NCI-H2081 (cell line): ENCODE measurements at places on chromosomes 12 and 14.

- DNase-seq, result no peak
Observed at GRCh38 chr12:20101046-20101445, 267.3 kb upstream of the PDE3A start.

GRCh38 chr14:79597566-79597965, 613.7 kb downstream of the DIO2 start:
- DNase-seq, result no peak

DNA sequence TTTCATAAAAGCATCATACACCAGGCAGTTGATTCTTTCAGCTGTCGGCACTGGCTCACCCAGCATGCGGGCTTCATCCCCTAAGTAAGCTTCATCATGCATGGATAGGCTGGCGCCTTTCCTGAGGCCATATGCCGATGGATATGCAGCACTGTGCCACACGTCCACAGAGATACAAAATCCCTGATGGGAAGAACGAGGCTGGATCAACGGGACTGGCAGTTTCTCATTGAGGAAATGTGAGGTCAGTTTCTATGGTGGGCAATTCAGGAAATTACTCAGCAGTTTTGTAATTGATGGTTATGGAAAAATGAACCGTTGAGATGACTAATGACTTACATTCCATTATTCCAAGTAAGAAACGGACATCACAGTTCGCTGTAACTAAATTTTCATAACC, 453.8 kb downstream of the TMEM121 start:
- no peak for DNase-seq

GRCh38 chr12:124620606-124621295, 53.3 kb upstream of the NCOR2 start:
- DNase-seq, result no peak

- DNase-seq, result no peak
Observed at GRCh38 chr12:51048661-51049251, 629 bp downstream of the LETMD1 start.

- DNase-seq, result no peak
Observed at GRCh38 chr12:12108441-12109058, 37.8 kb downstream of the BCL2L14 start.

DNA sequence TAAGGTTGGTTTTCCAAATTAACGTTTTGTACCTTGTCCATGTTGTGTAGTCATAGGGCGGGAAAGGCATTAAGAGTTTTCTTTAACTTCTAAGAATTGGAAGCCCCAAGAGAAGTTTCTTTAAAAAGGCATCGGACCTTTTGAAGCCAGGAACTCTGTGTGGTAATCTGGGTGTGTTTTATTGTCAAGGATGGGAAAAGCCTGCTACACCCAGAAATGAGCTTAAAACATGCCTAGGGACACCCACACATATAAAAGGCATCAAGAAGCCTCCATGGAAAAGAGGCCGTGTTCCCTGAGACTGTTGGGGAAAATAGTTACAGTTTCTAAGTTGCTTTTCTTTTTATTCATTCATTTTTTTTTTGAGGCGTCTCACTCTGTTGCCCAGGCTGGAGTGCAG, 81.0 kb upstream of the PTHLH start:
- no peak for DNase-seq

- no peak for DNase-seq
Observed at GRCh38 chr12:119804011-119804641, 73.0 kb downstream of the CIT start.

- no peak for DNase-seq
Observed at GRCh38 chr12:5706247-5706646, 238.8 kb downstream of the ANO2 start.

DNA sequence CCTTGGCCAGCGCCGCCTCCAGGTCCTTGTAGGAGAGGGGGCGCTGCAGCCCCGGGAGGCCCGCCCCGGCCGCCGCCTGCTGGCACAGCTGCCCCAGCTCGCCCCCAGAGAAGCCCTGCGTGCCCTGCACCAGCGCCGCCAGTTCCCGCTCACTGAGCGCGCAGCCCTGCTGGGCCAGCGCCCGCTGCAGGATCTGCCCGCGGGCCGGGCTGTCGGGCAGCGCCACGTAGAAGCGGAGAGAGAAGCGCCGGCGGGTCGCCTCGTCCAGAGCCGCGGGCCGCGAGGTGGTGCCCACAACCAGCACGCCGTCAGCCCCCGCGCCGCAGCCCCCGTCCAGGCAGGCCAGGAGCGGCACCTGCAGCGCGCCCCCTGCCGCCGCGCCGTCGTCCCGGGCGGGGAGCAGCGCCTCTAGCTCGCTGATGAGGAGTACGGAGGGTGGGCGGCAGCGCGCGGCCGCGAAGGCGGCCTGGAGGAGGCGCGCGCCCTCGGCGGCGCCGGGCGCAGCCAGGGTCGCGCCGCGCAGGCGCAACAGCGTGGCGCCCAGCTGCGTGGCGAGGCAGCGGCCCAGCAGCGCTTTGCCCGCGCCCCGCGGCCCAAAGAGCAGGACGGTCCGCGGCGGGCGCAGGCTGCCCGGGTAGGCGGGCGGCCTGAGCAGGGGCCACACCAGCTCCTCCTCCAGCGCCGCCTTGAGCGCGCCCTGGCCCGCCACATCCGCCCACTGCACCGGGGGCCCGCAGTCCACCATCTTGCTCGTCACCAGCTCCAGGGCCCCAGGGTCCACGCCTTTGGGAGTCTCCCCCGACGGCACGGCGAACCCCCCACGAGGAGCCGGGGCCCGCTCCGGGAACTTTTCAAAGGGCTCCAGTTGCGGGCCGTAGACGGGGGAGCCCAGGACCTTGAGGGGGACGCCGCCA, 27.7 kb downstream of the FIGNL2 start:
- peak; percentile 78 for DNase-seq

GRCh38 chr14:31205681-31206535, 1.7 kb downstream of the HECTD1 start:
- DNase-seq, result peak; percentile 6

DNA sequence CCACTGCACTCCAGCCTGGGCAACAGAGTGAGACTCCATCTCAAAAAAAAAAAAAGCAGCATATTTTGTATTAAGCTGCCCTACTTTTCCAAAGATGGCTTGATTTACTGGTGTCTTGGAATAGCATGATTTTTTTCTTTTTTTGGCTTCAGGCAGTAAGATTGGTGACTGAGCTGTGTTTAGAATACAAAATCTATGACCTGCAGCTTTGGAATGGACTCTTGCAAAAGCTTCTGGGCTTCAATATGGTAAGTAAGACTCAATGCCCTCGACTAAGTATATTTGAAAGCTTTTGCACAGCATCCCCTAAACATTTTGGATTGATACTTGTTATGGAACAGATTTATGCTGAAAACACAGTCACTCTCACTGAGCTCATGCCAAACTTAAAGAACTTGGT, 87.8 kb downstream of the KNTC1 start:
- DNase-seq, result no peak

DNA sequence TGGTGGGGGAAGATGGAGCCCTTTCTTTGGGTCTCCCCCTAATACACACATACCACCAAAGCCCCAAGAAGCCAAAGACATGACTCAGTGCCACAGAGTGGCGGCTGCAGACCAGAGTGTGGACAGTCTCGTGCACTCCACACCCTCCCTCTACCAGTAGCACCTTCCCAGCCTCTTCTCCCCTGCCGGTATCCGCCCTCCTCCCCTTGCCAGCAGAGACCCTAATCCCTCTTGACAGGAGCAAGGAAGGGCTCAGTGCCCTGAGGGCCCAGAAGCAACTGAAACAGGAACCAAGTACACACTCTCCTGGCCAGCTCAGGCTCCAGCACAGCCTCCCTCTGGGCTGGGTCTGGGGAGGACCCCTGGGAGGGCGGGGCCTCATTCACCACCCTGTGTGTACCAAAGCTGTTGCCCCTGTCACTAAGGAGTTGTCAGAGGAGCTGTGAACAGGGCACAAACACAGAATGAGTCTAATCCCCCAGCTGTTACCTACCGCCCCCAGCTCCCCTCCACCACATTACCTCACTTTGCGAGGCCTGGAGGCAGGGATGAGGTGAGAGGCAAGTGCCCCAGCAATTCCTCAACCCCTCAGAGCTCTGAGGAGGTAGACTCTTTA, 8.2 kb downstream of the SPRYD3 start:
- no peak for DNase-seq

DNA sequence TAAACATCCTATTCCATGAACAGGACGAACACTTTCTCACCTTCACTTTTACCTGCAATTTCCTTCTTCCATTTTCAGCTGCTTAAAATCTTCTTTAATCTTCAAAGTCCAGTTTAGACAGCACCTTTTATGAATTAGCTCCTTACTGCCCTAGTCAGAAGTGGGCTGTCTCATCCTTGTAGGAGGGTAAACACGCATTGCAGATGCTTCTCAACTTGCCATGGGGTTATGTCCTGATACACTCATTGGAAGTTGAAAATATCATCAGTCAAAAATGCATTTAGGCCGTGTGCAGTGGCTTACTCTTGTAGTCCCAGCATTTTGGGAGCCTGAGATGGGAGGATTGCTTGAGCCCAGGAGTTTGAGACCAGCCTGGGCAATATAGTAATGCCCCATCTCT, 35.2 kb downstream of the HMGA2 start:
- no peak for DNase-seq

- DNase-seq, result no peak
Observed at GRCh38 chr12:31019976-31020375, 53.7 kb upstream of the DDX11 start.

- no peak for DNase-seq
Observed at GRCh38 chr12:57535764-57536596, 11.0 kb downstream of the DCTN2 start.

- DNase-seq, result no peak
Observed at GRCh38 chr14:84250893-84251292, 1279.1 kb upstream of the FLRT2 start.

DNA sequence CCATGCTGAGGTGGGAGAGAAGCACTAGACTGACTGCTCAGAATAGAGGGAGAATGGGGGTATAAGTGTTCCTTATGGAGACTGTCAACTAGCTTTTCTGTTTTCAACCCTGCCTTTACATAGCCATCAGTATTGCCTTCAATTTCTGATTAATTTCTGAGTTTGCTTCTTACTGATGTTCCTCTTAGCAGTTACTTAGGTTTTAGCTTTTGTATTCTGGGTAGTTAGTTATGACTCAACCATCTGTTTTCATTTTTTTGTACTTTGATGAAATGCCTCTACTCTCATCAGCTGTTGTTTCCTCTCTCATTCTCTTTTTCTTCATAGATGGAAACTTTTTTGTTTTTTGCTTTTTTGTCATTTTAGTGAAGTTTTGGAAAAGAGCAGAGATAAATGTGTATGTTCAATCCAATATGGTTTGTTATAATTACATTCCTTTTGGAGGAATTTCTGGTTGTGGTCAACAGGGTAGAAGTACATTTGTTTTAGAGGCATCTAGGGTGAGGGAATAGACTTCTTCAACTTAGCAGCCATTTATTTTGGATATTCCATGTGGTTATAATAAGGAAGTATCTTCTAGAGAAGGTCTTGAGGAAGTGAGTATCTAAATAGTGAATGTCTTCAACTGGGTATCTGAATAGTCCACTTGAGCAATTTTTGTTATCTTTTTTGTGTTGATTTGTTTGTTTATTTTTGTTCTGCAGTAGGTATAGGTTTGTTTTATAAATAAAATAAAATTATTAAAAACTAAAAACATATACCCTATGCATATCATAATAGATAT, 29.6 kb downstream of the PMCH start:
- DNase-seq, result no peak

DNA sequence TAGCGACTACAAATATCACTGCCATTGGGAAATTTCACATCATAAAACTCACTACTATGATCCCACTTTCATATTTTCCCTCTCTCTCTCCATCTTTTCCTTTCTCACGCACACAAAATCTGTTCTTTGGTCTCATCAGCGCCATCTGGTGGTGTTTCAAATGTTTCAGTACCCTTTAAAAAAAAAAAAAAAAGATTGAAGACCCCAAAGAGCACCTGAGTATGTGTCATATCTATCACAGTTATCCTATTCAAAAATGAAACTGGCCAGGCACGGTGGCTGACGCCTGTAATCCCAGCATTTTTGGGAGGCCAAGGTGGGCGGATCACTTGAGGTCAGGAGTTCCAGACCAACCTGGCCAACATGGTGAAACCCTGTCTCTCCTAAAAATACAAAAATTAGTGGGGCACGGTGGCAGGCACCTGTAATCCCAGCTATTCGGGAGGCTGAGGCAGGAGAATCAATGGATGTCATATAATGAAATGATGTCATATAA, 72.4 kb downstream of the TTC9 start:
- DNase-seq, result peak; percentile 76

DNA sequence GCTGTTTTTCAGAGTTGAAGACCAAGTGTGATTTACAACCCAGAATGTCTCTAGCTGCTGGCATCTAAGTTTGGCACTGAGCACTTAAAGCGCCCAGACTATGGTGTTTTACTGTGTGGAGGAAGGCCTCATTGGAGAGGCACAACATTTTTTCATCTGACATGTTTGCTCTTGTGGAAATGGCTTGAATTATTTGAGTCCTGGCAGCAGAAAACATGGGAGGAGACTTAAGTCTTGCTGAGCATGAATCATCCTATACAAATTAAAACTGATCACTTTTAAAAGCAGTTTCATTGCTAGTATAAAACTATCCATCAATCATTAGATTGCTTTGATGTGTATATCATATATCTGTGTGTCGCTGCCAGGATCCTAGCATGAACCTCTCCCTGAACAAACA, 85.9 kb upstream of the REP15 start:
- peak; percentile 68 for DNase-seq

GRCh38 chr12:94143438-94143837, 4.9 kb upstream of the PLXNC1 start:
- DNase-seq, result no peak

DNA sequence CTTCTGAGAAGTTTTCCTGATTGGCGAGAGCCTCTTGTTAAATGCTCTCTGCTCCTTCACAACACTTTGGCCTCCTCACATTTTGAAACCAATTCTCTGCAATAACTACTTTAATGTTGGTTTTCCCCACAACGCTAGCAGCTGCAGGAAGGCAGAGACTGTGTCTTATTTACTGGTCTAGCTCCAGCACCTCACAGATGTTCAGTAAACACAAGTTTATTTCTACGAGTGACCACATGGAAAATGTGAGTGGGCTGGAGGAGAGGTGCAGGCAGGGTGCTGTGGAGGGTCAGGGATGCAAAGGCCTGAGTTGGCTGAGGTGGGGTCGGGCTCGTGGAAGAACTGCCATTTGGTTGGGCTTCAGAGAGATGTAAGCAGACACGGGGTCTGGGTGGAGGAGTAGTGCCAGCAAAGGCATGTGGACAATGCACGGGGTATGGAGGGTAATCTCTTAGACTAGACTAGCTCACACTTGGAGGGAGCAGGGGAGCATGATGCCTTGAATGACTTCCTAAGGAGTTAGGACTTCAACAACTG, 117.4 kb upstream of the RTL1 start:
- no peak for DNase-seq

DNA sequence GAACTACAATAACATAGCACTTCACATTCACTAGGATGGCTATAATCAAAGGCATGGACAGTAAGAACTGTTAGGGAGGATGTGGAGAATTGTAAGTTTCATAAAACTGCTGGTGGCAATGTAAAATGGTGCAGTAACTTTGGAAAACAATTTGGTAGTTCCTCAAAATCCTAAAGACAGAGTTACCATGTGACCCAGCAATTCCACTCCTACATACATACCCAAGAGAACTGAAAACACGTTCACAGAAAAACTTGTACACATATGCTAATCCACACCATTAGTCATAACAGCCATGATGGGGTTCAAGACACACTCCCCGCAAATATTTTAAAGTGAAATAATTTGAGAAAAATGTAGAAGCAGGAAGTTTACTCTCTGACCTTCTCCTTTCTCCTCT, 31.7 kb downstream of the GALC start:
- no peak for DNase-seq

GRCh38 chr12:20213723-20214625, 154.4 kb upstream of the PDE3A start:
- DNase-seq, result peak; percentile 23
